ENCODE measurements at places on chromosomes 11 and 22. TPM values are rescaled to one million over a fixed set of nuclear protein-coding genes. Genes with fewer than 3 reads are reported as not detected.

DNA sequence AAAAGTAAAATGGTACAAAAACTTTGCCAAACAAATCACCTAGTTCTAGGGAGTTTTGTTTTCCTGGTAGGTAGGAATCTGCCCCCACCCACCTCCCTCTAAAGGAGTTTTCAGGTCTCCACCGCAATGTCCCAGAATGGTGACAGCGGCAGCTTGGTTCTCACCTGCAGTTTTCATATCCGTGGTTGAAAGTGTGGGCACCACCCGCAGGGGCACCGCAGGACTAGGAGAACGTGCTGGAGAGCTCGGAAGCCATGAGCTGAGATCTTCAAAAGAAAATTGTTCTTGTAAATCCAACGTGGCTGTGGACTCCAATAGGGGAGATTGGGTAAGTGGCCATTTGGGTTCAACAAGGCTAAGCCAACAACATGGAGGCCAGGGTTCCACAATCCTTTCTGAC lies 10.8 kb downstream of the NFRKB start:
- DNase-seq, result no peak

GRCh38 chr11:45779602-45780001 lies 25.3 kb upstream of the SLC35C1 start:
- DNase-seq, result no peak

GRCh38 chr22:46673662-46674236 lies 53.6 kb downstream of the GRAMD4 start:
- DNase-seq, result no peak

GRCh38 chr22:31646186-31647019 lies 15.6 kb downstream of the PISD start:
- peak; percentile 86 for DNase-seq

GRCh38 chr11:27254744-27255446 lies 108.1 kb downstream of the CCDC34 start:
- no peak for DNase-seq

GRCh38 chr22:23682077-23682476 lies 8.7 kb upstream of the RGL4 start:
- DNase-seq, result no peak

Gene FXYD6
- total RNA-seq, result 0.78 TPM

DNA sequence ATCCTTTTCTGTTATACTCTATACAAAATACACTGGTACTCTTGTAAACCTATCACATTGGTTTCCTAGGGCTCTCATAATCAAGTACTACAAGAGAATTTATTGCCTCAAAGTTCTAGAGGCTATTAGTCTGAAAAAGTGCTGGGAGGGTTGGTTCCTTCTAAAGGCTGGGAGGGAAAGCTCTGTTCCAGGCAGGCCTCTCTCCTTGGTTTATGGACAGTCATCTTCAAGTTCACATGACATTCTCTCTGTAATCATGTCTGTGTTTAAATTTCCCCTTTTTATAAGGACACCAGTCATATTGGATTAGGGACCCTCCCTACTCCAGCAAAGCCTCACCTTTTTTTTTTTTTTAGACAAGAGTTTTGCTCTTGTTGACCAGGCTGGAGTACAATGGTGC lies 9.1 kb downstream of the SLC36A4 start:
- DNase-seq, result no peak

GRCh38 chr11:60910711-60911380 lies 3.1 kb upstream of the TMEM109 start:
- DNase-seq, result no peak

- DNase-seq, result peak; percentile 14
Observed at GRCh38 chr11:125132071-125132470, 20.6 kb upstream of the TMEM218 start.

DNA sequence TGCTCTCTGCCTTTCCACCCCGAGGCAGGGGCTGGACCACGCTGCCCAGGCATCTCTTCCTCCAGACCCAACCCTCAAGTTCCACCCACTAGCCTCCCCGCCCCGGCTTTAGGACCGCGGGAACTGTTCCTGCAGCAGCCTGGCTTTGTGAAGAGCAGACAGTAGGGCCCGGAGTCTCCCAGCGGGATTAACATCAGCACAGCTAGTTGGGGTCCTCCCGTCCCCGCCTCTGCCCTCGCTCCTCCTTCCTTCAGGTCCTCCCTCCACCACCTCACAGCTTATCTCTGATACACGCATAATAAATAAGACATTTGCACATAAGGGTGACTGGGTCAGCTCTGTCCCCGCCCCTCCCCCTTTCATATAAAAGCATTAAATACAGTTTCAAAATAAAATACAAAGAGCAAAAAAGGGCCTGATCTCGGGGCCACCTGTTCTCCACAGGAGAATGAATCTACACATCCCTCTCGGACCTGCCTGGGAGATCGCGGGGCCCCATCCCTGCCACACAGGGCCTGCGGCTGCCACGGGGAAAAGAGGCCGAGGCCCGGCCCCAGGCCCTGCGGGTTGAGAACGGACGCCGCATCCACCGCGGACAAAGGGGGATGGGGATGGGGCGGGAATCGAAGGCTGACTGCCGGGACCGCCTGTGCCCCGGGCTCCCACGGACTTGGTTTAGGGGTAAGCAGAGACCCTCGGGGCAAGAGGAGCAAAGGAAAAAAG lies 6.5 kb downstream of the ZFTA start:
- no peak for DNase-seq

Gene TEX54
- not detected for total RNA-seq

Gene ROBO4
- total RNA-seq, result 9.6 TPM

GRCh38 chr11:134864968-134865305 lies 452.9 kb upstream of the B3GAT1 start:
- no peak for DNase-seq

Gene OR5B21
- total RNA-seq, result not detected

Data from RPMI7951 (cell line).